ENCODE measurements at places on chromosomes 12 and 14.

DNA sequence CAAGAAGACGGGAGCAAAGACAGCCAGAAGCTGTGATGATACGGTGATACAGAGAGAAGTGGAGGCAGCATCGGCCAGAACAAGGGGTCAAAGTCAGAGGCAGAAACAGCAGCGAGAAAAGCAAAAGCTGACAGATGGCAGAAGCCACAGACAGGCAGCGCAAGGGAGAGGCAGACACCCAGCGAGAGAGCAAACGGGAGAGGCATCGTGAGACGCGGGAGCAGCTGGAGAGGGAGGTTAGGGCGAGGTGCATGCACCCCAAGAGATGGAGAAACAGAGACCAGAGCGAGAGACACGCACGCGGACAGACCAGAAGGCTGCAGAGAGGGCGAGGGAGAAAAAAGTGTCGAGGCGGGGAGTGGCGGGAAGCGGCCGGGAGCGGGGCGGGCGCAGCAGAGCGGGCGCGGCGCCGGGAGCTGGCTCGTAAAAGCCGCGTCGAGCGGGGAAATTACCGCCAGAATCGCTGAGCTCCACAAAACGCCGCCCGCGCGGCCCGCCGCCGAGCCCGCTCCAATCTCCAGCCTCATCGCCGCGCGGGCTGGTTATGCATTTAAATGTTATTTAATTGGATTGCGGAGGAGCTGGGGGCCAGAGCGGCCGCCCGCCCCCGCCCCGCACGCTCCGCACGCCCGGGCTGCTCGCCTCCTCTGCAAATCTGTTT, 15.6 kb downstream of the SMUG1 start:
- DNase-seq, result no peak

GRCh38 chr14:104550861-104551728, 28.5 kb upstream of the C14orf180 start:
- no peak for DNase-seq

DNA sequence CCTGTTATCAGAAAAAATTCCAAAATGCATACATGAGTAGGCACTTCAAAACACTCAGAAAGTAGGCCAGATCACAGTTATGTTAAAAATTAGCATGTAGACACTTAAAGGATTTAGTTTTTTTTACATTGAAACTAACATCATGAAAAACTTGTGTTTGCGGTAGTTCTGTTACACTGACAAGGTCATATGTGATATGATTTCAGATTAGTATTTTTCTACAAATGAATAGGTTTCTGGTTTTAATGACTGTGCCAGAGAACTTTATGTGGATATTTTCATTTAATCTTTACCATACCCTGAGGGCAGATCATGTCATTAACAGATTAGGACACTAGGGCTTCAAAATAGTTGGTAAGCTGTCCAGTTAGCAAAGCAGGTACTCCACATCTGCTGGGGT, 20.7 kb downstream of the YARS2 start:
- no peak for DNase-seq

- DNase-seq, result no peak
Measured at GRCh38 chr14:86574051-86574777, 1044.3 kb downstream of the FLRT2 start.

DNA sequence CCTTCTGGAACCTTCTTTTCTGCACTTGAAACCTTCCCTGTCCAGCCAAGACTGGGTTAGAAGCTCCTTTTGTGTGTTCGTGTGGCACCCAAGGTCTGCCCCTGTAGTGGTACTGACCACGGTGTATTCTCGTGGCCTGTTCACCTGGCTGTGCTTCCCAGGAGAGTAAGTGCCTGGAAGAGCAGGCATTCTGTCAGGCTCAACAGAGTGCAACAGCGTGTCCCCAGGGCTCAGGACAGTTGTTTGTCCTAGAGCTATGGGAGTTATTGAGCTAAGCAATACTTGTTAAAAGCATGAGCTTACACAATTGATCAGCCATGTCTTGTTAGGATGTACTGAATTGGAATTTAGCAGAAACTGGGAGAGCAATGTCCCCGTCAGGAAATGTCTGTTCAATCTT, 12.9 kb upstream of the SLC38A2 start:
- no peak for DNase-seq

DNA sequence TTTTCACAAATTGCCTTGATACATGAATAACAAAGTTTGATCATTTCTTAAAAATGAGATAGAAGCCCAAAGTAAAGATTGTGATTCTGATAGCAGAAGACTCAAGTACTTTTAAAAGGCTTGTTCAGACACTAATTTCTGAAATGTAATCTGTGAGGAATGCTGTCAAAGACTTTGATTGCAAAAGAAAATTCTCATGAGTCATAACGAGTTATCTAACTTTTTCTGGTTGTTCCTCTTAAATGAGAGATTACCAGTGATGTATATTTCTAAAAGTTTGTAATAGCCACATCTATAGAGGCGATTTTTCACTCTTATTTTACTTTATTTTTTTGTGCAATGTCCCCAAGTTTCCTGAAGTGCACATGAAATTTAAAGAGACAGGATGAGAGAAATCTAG, 7.0 kb downstream of the PYGL start:
- DNase-seq, result no peak

DNA sequence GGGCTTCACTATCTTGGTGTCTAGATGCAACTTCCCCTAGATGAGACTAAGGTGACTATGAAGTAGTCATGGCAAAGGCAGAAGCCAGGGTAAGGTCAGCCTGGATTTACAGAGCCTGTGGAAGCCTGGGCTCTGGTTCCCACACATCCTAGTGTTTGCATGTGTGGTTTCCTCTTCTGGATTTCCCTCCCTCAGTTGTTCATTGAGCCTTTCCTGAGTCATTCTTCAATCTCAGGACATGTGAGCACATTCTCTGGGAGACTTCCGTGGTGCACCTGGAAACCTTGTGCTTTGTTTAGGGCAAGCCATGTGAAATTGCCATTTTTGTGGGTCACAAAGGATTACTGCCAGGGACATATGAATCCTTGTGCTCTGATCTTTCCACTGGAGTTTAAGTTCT, 236.6 kb downstream of the C12orf75 start:
- DNase-seq, result no peak

DNA sequence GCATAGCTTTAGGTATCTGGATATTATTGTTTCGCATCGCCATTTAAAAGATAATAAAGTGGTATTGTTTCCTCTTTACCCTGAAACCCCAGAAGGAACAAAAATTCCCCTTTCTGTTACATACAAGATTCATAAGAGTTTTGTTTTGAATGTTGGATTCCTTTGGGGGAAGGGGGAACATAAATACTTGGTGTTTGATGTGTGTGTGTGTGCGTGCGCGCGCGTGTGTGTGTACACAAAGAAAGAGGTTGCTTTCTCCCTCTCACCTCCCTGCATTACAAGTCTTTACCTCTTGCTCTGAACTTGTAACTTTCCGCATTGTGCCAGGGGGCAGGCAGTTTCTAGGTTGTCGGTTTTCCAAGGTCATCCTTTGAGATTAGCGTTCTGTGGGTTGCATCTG, 76.4 kb downstream of the GPATCH2L start:
- no peak for DNase-seq

DNA sequence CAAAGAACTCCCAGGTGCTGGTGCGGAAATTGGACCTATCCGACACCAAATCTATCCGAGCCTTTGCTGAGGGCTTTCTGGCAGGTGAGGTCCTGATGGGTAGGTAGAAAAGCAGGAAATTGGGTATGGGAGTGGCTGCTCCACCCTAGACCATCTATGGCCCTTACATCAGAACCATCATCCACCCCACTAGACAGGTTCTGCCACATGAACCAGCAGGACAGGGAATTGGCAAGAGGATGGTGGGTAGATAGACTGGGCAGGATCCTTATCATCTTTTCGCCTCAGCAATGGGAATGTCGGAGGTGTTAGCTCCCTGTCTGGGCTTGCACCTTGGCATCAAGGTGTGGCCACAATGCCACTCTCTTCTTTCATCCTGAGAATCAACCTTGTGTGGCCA, 23.5 kb downstream of the RDH12 start:
- peak; percentile 33 for DNase-seq

- DNase-seq, result no peak
Measured at GRCh38 chr12:39804898-39805297, 185.3 kb upstream of the ABCD2 start.

- no peak for DNase-seq
Measured at GRCh38 chr12:49881415-49882247, 22.1 kb downstream of the FAIM2 start.

- DNase-seq, result no peak
Measured at GRCh38 chr12:27468241-27468640, 21.7 kb downstream of the SMCO2 start.

DNA sequence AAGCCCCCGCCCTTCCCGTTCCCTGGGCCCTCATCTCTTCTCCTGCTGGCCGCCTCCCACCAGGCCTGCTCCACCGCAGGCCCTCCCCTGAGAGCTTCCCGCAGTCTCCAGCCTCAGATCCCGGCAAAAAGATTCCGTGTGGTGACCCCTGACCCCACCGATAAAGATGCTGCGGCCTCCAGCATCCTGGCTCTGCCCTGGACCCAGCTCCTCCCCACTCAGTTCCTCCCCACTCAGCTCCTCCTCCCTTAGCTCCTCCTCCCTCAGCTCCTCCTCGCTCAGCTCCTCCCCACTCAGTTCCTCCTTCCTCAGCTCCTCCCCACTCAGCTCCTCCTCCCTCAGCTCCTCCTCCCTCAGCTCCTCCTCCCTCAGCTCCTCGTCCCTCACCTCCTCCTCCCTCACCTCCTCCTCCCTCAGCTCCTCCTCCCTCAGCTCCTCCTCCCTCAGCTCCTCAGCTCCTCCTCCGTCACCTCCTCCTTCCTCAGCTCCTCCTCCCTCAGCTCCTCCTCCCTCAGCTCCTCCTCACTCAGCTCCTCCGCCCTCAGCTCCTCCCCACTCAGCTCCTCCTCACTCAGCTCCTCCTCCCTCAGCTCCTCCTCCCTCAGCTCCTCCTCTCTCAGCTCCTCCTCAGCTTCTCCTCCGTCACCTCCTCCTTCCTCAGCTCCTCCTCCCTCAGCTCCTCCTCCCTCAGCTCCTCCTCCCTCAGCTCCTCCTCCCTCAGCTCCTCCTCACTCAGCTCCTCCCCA, 17.0 kb downstream of the NOC4L start:
- no peak for DNase-seq

- no peak for DNase-seq
Measured at GRCh38 chr12:51977320-51977753, 25.8 kb downstream of the ACVR1B start.

GRCh38 chr14:35254736-35255135, 37.4 kb upstream of the PSMA6 start:
- no peak for DNase-seq

DNA sequence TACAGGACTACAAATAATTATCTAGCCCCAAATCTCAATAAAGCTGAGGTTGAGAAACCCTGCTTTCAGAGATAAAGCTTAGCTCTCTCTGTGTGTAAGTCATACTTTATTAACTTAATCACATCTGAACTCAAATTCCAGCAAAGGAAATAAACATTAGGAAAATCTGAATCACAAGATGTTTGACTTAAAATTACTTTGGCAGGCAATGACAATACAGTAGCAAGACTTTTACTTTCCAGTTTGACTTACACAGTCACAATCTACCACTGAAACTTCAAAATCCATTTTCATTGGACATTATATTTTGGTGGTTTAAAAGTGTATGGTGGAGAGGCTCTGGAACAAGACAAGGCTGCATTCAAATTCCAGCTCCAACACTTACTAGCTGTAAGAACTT, 11.4 kb downstream of the TMEM116 start:
- DNase-seq, result no peak

- DNase-seq, result no peak
Measured at GRCh38 chr12:12507121-12507520, 55.5 kb downstream of the DUSP16 start.

GRCh38 chr14:99229654-99230207, 42.3 kb downstream of the BCL11B start:
- no peak for DNase-seq

- DNase-seq, result no peak
Measured at GRCh38 chr12:70549340-70550179, 87.7 kb downstream of the PTPRB start.

GRCh38 chr12:57175428-57176138, 28.2 kb upstream of the LRP1-AS start:
- peak; percentile 95 for DNase-seq

DNA sequence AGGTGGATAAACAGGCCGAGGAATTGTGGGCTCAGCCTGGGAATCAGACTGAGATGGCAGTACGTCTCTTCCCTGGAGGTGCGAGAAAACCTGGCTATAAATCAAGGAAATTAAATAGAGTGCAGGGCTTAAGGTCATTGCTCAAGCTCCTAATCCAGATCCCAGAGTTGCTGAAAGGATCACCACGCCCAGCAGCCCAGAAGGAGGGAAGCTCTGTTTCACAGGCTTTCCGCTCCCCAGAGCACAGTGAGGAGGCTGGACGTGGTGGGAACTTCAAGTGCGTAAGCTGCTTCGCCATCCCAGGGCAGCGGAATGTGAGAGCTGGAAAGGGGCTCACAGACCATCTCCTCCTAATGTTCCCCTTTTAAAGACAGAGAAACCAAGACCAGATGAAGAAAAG, 651.6 kb upstream of the TBX3 start:
- DNase-seq, result no peak

GRCh38 chr12:20492251-20492760, 124.0 kb downstream of the PDE3A start:
- DNase-seq, result peak; percentile 6

GRCh38 chr12:75564398-75564797, 53.0 kb upstream of the KRR1 start:
- no peak for DNase-seq

DNA sequence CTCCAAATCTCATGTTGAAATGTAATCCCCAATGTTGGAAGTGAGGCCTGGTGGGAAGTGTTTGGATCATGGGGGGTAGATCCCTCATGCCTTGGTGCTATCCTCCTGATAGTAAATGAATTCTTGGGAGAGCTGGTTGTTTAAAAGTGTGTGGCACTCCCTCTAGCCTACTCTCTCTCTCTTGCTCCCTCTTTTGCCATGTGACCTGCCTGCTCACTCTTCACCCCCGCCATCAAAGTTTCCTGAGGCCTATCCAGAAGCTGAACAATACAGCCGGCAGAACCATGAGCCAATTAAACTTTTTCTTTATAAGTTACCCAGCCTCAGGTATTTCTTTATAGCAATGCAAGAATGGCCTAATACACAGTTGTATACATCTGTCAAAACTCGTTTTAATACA, 62.5 kb downstream of the BCL2L14 start:
- DNase-seq, result no peak

- peak; percentile 87 for DNase-seq
Measured at GRCh38 chr12:119988472-119989360, at the start of gene BICDL1. TSS of gene BICDL1 (plus strand) at chr12:119989236. CDS start at chr12:119989869, 633 bp downstream.

GRCh38 chr12:122312926-122313325, 46.6 kb upstream of the VPS33A start:
- DNase-seq, result no peak

- no peak for DNase-seq
Measured at GRCh38 chr12:48182631-48183030, 813 bp upstream of the CCDC184 start.

All from epithelial cell of prostate (primary cell).